CD4-positive, alpha-beta memory T cell (primary cell): ENCODE measurements at places on chromosomes 7 and 10.
A peak's percentile ranks its signal among the peaks of the same experiment; 100 is the strongest.

DNA sequence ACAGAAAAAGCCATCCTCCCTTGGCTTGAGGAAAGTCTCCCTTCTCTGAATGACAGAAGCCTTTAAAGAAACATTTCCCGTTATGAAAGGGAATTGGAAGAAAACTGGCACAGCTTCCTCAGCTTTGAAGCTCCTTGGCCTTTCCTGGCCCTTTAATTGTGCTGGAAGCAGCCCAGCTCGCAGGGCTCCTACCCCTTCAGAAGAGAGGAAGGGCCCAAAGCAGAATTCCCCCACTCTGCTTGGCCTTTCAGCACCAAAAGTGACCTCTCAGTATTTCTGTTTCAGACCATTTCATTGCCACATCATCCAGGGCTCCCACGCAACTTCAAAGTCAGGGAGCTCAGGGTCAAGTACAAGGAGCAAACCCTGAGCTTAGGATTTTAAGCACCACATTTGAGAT lies 4.2 kb downstream of the AFAP1L2 start:
- DNase-seq = no peak

- no peak for DNase-seq
These were observed 20.8 kb downstream of the NET1 start for GRCh38 chr10:5433182-5433581.

GRCh38 chr10:60570896-60571295 lies 181.2 kb upstream of the ANK3 start:
- no peak for DNase-seq

DNA sequence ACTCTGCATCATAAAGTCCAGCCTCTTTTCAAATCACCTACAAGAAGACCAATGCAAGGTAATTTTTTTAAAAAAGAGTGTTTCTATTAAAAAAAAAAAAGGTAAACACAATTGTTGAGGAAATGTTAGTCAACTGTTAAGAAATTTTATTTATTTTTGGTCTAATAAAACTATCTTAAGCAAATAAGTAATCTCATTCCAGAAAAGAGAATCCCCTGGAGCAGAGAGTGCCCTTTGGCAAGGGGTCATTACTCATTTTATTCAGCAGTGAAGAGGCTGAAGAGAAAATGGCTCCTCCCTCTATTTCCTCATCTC lies 63.4 kb upstream of the GSDME start:
- no peak for DNase-seq

- DNase-seq = no peak
These were observed 125.9 kb upstream of the PPIF start for GRCh38 chr10:79221110-79222051.

- DNase-seq = no peak
These were observed 53.4 kb upstream of the FHIP2A start for GRCh38 chr10:114767986-114768821.

DNA sequence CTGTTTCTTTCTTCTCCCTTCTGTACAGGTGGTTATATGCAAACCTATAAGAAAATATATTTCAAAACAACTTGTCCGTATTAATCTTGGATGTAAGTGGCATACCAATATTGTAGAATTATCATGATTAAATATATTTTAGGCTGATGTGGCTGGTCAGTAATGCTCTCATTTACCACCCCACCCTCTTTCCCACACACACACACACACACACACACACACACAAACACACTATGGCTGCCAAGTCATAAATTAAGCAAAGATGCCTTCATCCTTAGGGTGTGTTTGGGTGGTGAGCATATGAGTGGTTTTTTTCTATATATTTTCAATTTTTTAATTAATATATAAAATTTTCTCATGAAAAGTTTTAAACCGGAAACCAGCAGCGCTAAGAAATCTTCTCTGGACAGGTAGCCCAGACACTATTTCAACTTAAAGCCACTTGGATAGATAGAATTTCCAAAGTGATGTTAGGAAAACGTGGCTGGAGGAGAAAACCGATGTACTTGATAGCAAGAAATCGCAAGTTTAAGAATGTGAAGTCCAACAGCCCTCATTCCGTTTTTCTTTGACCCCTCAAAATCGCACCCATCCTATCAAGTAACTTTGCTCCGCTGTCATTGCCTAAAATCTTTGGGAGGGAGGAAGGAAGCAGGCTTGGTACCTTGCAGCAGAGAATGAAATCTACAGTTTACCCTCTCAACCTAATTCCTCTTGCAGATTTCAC lies 171.7 kb downstream of the FAM107B start:
- no peak for DNase-seq

GRCh38 chr7:93044147-93044810 lies 73.5 kb downstream of the SAMD9 start:
- no peak for DNase-seq

GRCh38 chr7:95553939-95554338 lies 42.4 kb downstream of the PDK4 start:
- no peak for DNase-seq

DNA sequence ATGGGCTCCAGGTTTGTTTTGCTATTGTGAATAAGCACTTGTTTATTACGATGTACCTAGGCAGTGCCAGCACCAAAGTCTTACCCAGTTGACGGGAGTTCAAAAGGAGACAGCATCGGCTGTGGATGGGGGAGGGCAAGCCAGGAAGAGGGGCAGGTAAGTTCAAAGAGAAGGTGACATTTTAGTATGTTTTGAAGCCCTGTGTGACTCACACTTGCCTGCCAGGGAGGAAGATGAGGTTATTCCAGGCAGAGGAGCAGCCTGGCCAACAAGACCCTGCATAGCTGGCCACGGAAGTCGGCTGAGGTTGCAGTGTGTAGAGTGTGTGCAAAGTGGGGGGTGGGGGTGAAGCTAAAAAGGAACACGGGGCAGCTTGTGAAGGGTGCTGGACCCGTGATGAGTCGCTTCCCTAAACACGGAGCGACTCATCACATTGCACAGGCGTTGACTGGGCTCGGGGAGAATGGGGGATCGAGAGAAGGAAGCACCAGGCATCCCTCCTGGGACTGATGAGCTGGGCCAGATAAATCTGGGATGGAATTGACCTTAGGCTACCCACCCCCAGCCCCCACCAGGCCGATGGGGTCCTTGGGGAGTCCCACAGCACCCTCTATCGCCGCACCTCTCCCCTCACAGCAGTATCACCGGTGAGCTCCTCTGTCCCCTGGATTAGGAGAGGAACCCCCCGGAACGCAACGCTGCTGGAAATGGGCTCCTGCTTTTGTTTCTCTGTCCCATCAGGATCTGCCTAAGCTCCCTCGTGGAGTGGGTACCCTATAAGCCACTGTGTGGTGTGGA lies 97.9 kb upstream of the IKZF1 start:
- peak; percentile 65 for DNase-seq

DNA sequence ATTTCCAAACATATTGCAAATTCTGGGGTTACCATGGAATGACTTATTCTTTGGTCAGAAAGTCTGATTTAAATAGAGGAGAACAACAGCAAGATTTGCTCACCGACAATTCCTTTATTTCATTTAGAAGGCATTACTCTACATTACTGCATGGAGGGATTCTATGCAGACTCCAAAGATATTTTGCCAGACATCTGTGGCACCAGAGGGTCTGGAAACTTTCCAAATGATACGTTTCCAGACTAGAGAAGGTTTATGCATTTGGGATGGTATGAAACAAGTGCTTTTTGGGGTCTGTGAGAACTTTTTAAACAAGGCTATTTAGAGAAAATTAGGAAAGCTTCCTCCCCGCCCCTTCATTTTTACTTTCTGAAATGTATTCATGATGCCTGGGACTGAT lies 125.3 kb downstream of the SAMD9 start:
- no peak for DNase-seq

GRCh38 chr10:92688573-92688926 lies 1.2 kb upstream of the HHEX start:
- no peak for DNase-seq

DNA sequence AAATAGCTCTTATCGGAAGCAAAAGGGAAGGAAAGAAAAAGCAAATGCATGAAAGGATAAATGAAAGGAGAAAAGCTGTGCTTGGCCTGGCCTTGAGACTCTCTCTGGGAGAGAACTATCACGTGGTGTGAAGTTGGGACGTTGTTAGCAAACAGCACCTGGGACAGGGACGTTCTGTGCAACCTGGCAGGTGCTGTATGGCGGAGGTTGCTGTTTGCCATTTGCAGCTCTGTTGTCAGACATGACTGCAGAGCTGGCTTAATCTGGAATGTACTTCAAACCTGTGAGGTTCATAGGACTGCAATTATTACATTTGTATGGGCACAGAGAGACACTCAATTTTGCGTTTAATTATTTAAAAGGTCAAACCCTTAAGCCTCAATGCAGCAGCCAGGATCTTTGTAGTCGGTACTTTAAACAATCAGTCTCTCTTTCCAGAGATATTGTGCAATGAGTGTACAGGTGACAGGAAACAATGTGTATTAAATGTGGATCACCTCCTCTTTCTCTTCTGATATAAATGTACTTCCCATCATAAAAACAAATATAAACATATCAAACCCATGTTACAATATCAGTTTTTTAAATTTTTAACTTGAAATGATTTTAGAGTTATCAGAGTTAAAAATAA lies 800.5 kb upstream of the KCND2 start:
- DNase-seq = no peak

GRCh38 chr10:18381679-18382078 lies 241.5 kb downstream of the CACNB2 start:
- DNase-seq = no peak

GRCh38 chr7:117312593-117313580 lies 10.0 kb downstream of the WNT2 start:
- no peak for DNase-seq

- no peak for DNase-seq
These were observed 1.1 kb downstream of the WASL start for GRCh38 chr7:123747620-123748141.

DNA sequence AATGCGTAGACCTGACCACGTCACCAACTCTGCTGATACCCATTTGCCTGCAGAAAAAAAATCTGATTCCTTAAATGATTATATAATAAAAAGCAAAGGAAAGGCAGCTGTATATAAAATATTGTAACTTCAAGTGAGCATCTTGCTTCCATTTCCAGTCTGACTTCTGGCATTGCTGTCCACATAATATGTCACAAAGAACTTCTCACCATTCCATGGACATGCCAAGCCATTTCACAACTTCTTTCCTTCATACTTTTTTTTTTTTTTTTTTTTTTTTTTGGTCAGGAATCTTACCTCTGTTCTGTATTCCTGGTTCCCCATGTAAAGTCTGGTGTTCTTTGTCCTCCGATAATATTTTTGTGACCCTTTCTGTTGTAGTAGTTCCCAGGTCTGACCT lies 165.5 kb downstream of the SND1 start:
- DNase-seq = no peak

DNA sequence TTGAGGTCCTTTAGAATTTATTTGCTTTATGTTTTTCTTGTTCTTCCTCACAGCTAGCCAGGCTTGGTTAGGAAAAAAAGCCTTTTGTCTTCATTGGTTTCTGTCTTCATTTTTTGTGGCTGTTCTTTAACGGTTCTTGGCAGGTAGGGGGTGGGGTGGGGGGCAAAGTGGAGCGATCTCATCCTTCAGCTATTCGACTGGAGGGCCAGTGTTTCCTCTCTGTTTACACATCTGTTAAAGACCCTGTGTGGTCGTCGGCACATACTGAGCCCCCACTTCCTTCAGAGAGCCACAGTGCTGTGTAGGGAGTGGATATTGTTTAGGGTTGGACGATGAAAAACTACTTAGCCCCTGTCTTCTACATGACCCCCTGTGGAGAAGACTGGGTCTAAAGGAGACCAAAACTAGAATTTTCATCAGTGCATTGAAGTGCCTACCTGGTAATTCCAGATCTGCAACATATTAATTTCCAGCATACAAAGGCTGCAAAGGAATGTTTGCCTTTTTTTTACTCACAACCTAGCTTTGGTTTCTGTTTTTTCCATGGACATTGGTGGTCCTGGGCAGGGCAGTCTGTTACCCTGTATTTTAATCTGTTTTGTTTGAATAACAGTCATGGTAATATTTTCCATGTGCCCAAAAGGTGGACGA lies 29.0 kb downstream of the PRPF18 start:
- no peak for DNase-seq

DNA sequence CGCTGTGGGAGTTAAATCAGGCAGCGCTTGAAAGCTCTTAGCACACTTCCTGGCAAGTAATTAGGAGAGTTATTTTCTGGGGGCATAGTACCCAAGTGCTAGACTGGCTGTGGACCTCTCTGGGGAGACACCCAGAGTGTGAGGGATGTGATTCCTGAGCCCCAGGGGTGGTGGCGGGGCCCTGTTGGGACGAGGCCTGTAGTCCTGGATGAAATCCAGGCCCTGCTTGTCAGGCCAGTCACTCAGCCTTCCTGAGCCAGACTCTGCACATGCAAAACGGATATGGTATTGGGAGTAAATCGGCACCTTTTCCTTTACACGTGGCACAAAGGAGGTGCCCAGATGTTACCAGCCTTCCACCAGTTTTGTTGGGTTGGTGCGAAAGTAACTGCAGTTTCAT lies 31.2 kb downstream of the TRRAP start:
- no peak for DNase-seq

DNA sequence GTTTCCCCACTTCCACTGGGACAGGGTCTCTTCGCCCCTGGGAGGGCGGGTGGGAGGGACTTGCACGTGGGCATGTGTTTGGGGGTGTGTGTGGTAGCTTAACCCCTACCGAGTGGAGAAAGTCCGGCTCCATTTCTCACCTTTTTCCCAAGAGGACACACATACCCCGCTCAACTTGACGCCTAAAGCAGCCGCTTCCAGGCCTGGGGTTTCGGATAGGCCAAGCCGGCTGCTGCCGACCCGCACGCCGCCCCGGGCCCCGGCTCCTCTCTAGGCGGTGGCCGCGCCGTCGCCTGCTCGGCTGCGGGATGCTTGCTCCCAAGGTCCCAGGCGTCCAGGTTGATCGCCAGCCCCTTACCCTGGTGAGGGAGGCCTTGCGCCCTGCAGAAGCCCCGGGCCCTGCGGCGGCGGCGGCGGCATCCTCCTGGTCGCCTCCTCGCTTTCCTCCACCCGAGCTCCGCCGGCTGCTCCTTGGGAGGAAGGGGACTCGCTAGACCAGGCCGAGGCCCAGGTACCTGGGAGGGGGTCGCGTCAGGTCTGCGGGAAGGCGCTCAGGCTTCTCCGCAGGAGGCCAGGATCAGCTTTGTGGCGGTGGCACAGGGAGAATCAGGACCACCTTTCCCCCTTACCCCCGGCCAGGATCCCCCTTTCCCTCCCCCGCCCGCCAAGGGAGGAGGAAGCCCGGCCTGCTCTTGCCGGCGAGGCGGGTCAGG lies 3.2 kb upstream of the GATA3 start:
- DNase-seq = peak; percentile 26

- no peak for DNase-seq
These were observed 25.1 kb downstream of the CASP7 start for GRCh38 chr10:113704637-113705343.

GRCh38 chr7:30760514-30761213 lies 8.7 kb downstream of the INMT start:
- DNase-seq = no peak
